Adrenal gland (tissue), 19 donors: ENCODE measurements at places on chromosomes 6 and 20.

DNA sequence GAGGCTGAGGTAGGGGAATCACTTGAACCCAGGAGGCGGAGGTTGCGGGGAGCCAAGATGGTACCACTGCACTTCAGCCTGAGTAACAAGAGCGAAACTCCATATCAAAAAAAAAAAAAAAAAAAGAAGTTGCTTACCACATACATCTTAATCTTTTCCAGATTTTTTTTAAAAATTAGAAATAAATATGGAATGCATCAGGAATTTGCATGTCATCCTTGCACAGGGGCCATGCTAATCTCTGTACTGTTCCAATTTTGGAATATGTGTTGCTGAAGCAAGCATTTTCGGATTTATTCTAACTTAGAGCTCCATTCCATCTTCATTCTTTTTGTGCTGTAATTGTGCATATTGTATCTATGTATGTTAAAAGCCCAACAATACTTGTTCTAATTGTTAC is 62.5 kb downstream of the TRPC4AP start:
- no peak for DNase-seq

DNA sequence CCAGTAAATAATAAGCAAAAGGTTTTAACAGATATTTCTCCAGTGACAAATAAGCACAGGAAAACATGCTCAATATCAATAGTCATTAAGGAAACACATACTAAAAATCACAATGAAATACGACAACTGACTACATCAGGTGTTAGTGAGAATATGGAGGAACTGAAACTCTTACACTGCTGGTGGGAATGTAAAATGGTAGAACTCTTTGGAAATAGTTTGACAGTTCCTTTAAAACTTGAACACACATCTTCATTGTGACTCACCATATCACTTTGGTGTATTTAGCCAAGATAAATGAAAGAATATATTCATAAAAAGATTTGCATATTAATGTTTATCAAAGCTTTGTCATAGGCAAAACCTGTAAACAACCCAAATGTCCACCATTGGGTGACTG is 11.3 kb upstream of the MAP3K5 start:
- DNase-seq = no peak

- no peak for DNase-seq
Measured at GRCh38 chr6:168686831-168687730, 246.1 kb downstream of the SMOC2 start.

DNA sequence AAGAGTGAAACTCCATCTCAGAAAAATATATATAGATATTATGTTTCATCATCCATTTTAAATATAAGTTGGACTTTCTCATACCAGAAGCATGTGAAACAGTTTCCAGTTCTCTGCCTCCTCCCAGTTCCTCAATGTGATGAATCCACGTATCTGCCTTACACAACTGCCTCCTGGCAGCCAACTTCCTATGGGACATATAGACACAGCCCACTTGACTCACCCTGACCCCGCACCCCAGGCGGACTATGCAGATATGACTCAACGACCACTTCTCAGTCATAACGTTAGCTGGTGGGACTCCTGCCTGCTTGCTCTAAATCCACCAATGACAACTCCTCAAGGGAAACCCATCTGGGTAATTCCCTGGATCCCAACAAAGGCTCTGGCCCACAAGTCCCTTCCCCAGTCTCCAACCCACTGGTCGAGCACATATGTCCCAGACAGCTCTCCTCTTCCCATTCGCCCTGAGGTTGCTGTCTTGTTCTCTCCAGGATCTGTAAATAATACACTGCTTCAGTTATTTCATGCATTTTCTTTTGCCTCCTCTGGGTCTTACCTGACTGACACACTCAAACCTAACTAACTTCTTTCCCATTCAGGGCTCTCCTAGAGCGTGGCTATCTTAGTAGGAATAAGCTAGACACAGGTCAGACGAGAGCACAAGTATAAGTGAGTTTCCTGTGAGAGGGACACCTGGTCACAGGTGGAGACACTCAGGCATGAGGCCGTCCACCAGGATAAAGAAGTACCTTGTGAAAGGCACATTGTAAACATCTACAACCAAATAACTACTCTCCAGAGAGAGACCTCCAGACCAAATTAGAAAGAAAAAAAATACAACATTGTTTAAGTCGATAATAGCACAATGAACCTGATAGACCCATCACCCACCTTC is 548.5 kb downstream of the CD83 start:
- DNase-seq = peak; percentile 64
